Stimulated activated CD4-positive, alpha-beta T cell treated with anti-CD3 and anti-CD28 coated beads, TNF-alpha, amount 100 ng/mL, for 1 hour (primary cell): ENCODE measurements at places on chromosomes 6 and 20.

- DNase-seq, result no peak
These were observed 217.3 kb upstream of the TENT5A start for GRCh38 chr6:81969814-81970213.

DNA sequence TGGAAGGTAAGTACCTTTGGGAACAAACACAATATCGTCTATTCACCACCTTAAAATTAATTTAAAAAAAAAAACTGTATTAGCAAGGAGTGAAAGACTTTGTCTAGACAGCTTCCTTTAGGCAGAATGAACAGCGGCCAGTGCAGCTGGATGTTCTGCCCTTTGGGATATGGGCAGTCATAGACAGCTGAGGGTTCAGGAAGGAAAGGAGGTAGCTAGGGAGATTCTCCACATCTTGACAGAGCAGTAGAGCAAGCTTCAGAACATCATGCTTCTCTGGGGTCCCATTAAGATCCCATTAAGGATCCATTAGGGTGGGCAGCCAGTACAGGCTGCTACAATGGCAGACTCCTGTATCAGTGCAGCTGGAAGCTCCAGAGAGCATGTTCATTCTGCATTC lies 46.5 kb upstream of the PLCB4 start:
- no peak for DNase-seq

GRCh38 chr6:32854376-32855178 lies 585 bp downstream of the PSMB9 start:
- DNase-seq, result no peak

DNA sequence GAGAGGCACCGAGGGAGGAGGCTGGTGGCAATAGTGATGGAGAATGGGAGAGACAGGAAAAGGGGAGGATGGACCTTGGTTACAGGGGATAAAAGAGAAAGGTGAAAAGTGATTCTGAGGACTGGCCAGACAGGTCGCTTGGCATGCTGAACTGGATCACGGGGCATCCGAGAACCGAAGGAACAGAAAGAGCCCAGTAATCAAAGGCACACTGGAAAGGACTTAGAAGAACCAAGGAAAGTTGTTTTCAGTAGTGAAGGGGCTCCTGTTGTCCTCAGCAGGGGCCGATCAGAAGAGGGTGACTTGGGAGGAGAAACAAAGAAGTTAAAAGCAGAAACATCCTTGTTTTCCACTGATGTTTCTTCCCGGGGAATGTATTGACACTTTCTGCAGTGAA lies 18.9 kb downstream of the SYTL3 start:
- no peak for DNase-seq

DNA sequence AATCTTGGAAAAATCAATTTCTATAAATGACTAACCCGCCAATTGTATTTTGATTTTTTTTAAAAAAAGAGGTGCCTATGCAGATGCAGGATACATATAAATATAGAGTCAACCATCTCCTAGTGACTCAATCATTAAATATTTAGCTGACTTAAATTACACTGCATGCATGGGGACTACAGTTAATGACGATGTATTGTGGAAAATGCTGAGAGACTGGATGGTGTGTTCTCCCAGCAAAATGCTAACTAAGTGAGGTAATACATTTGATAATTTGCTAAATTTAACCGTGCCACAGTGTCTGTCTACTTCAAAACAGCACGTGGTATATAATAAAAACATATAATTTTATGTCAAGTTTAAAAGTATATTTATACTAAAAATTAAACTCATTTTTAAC lies 341.6 kb downstream of the PRKN start:
- DNase-seq, result no peak

GRCh38 chr6:36774331-36774730 lies 64.9 kb downstream of the CPNE5 start:
- DNase-seq, result no peak

GRCh38 chr6:1535295-1535694 lies 74.4 kb upstream of the FOXC1 start:
- no peak for DNase-seq

GRCh38 chr6:31945507-31946369 lies at the start of gene CFB:
CFB (plus strand) TSS chr6:31946095; CDS start chr6:31946222, 127 bp downstream.
- DNase-seq, result no peak

- no peak for DNase-seq
These were observed 119.6 kb upstream of the RNF24 start for GRCh38 chr20:4134861-4135379.

GRCh38 chr6:87088076-87088475 lies 6.8 kb downstream of the CGA start:
- DNase-seq, result no peak

GRCh38 chr6:63263444-63263843 lies 52.2 kb downstream of the FKBP1C start:
- no peak for DNase-seq

GRCh38 chr20:8121666-8122065 lies 10.4 kb upstream of the PLCB1 start:
- DNase-seq, result no peak

- DNase-seq, result no peak
These were observed 25.5 kb downstream of the MRAP2 start for GRCh38 chr6:84059082-84059481.

DNA sequence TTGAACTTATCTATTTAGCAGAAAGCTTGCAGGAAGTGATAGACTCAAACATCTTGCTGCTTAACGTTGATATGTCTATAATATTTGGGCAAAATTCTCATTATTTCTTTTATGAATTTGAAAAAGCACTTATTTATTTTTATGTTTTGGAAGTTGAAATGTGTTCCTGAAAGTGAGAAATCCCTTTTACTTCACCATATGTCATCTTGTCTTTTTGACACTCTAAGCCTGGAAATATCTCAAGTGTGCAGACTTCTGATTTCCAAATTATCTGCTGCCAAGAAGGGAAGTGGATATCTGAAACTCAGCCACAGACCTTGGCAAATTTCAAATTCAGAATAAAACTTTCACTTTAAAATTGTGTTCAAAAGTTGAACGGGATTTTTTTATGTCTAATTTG lies 368.7 kb upstream of the MANEA start:
- no peak for DNase-seq

DNA sequence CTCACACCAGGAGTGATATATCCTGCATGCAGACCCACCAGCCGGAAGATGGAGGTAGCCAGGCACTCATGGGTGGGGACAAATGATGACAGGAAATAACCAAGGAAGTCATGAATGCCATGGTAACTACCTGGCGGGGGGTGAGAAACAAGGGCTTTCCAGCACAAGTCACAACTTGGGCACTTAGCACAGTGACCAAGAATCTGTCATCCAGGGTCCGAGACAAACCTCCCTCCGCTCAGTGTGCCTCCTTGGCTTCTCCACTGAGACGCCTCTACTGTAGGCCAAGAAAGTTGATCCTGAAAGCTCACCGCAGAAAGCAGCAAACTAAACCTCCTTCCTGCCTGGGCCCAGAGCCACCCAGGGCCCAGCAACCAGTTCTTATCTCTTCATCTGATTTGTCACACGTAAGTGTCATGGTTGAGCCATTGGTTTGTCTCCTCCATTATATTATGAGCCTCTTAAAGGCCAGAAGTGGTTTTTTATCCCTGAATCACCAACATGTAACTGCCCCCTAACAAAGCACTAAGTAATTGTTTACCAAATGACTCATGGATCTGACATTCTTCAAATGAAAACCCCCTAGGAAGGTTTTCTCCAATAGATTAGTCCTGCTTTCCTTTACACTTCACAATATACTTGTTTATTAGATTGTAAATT lies 84.3 kb upstream of the TAB2 start:
- peak; percentile 10 for DNase-seq

GRCh38 chr6:148244217-148244935 lies 98.3 kb upstream of the SASH1 start:
- DNase-seq, result no peak

DNA sequence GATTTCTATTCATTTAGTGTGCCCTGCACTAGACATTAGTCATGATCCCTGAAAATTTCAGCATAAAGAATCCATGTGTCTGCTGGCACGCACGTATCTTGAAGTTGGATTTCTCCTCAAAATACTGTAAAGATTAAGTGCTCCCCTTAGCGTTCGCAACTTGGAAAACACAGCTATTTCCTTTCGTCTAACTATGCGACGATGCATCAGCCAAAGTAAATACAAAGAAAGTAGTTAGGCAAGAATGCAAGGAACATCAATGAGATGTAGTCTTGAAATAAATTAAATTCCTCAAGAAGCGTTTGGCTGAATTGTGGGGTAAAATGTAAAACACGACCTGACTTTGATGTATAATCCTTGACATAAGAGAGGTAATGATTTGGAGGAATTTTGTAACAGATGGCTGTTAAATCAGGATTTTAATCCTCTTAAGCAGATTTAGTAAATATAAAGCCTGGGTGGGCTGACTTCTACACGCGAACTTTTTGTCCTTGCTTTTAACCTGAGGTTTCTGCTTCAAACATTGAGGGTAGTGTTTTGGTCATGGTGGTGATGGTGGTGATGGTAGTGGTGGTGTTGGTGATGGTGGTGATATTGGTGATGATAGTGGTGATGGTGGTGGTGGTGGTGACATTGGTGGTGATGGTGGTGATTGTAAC lies 88.2 kb downstream of the FOXF2 start:
- DNase-seq, result no peak

- DNase-seq, result no peak
These were observed 25.1 kb downstream of the FKBP1C start for GRCh38 chr6:63236398-63236817.

GRCh38 chr20:59149678-59150504 lies 13.7 kb upstream of the ZNF831 start:
- DNase-seq, result peak; percentile 45

- no peak for DNase-seq
These were observed 157.2 kb upstream of the CARMIL1 start for GRCh38 chr6:25122001-25122400.

DNA sequence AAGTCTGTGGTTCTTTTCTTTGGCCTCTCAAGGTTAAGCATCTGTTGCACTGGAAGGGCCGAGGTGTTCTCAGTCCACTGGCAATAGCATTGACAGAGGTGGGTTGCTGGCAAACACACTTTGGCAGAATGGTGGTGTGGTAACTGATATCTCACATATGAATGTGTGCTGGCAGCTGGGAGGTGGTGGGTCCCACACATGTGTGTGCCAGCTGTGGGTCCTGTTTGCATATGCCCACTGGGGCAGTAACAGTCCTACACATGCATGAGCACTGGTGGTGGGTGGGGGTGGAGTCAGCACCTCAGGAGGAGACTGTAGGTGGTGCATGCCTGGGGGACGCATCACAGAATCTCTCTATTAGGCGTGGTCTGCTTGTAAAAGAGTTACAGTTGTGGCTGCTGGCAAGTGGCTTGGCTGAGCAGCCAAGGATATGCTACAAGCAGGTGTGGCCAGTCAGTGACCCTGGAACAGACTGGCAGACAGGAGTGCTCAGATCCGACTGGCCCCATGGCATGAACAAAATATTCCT lies 934.3 kb downstream of the GRIK2 start:
- DNase-seq, result no peak

DNA sequence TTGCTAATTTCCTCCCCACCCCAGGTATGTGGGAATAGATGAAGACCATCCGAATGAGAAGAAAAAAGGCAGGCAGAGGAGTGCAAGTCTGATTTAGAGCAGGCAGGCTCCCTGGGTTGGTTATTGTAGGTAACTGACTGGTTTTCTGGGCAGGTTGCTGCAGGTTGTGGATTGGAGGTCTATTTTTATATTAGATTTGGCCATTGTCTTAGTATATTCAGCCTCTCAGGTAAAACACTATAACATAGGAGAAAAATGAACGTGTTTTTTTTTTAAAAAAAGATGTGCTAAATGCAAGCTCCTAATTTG lies 492 bp upstream of the TBC1D7 start:
- DNase-seq, result no peak

DNA sequence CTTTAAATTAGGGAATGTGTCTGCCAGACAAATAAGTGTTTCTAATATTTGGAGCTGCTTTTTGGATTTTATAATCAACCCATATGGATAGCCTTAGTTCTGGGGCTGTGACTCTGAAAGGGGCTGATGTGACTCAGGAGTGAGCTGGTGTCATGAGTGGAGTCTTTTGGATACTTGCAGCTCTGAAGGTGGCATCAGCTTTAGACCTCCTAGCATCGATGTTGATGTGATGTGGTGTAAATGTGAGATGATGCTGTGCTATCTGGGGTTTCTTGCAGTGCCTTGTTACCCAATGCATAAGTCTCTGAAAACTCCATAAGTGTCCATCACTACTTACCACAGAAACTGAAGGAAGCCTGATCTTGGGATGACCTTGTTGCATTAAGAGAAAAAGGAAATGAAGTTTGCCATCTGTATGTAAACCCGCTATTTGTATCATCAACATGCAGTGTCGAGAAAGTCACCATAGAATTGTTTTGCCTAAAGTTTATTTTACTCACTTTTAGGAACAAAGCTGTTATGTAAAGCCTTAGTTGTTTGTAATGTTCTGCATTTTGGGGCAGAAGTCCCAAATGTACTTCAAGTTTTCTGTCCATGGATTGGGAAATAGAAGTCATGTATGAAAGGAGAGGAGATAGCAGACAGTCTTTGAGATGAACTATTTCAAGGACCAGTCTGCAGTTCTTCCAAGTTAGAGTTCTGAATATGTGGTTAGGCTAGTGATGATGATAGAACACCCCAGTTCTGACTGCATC lies 8.0 kb downstream of the FOXO3 start:
- no peak for DNase-seq

DNA sequence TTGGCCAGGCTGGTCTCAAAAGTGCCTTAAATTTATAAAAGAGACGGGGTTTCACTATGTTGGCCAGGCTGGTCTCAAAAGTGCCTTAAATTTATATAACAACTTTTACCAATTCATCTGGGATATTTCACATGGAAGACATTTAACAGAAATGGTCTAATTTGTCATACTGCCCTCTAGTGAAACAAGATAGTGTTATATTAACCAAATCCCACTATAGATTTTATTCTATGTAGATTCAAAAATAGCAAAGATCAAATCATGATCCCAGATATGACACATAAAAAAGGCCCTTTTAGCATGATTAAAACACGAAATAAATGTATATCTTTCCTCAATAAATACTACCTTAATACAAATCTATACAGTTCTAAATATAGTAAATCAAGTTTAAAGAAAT lies 102.8 kb upstream of the TFAP2D start:
- DNase-seq, result no peak

DNA sequence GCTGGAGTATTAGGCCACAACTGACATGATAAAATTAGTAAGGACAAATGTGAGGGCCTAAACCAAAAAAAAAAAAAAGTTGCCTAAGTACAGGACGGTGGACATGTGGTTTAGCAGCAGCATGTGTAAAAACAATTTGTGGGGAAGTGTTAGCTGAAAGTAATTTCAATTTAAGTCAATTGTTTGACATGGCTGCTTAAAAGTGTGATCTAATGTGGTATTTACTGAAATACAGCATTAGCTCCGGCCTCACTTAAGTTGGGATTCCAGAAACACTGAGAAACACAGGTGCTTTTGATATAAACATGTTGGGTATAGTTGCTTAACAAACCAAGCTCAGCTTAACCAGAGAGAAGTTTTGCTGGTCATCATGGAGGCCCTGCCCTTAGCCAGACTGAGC lies 119.7 kb downstream of the FYN start:
- DNase-seq, result no peak

GRCh38 chr6:169852504-169853195 lies 101.2 kb downstream of the ERMARD start:
- no peak for DNase-seq

- no peak for DNase-seq
These were observed 72.5 kb downstream of the PTPN1 start for GRCh38 chr20:50582591-50583234.

- no peak for DNase-seq
These were observed 248.7 kb upstream of the ECI2 start for GRCh38 chr6:4383910-4384638.
